Stimulated activated CD8-positive, alpha-beta memory T cell treated with anti-CD3 and anti-CD28 coated beads, Interleukin-4, amount 100 ng/mL, for 1 hour (primary cell): ENCODE measurements at places on chromosomes 11 and 22.

DNA sequence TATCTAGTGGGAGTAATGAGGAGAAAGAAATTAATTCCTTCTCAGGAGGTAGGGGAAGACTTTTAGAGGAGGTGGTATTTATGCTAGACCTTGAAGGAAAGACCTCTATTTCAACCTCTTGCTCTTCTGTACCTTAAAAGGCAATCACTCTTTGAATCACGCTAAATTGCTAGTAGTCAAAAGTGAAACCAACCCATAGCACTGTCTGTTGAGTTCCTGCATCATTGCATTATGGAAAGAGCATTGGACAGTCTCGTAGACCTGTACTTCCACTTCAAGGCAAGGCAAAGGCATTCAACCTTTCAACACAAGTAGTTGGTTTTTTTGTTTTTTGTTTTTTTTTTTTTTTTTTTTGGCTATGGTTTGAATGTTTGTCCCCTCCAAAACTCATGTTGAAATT, 770.4 kb downstream of the ETS1 start:
- no peak for DNase-seq

DNA sequence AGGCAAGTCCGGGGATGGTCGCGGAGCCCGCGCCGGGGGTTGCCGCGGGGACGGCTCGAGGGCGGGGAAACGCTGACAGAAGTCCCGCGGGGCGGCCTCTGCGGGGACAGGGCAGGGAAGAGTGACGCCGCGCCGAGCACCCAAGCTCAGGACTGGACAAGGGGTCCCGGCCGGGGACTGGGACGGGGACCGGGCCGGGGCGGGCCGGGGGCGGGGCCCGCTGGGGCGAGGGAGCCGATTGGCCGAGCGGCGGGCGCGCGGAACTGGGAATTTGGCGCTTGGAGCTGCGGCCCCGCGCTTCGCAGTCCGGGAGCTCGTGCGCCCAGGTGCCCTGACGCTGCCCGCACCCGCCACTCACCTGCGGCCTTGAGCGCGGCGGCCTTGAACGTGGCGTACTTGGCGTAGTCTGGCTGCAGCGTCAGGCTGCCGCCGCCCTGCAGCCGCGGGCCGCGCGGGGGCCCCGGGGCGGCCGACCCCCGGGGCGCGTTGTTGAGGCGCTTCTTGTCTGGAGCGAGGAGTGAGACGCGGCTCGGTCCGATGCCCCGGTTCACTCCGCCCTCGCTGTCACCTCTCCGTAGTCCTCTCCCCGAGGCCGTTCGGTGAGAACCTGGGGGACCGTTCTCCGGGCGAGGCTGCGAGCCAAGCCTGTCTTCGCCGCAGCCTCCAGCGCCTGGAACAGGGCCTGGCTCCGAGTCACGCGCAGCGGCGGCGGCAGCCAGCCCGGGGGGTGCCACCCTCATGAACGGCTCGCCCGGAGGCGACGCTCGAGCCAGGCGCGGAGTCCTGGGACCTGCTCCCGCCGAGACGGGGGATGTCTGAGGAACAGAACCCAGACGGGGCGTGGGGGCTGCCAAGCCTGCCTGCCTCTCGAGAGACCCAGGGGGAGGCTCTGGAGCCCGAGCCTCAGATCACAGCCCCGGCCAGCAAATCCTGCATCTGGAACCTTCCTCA, 4.5 kb downstream of the SHISA8 start:
- DNase-seq, result no peak

DNA sequence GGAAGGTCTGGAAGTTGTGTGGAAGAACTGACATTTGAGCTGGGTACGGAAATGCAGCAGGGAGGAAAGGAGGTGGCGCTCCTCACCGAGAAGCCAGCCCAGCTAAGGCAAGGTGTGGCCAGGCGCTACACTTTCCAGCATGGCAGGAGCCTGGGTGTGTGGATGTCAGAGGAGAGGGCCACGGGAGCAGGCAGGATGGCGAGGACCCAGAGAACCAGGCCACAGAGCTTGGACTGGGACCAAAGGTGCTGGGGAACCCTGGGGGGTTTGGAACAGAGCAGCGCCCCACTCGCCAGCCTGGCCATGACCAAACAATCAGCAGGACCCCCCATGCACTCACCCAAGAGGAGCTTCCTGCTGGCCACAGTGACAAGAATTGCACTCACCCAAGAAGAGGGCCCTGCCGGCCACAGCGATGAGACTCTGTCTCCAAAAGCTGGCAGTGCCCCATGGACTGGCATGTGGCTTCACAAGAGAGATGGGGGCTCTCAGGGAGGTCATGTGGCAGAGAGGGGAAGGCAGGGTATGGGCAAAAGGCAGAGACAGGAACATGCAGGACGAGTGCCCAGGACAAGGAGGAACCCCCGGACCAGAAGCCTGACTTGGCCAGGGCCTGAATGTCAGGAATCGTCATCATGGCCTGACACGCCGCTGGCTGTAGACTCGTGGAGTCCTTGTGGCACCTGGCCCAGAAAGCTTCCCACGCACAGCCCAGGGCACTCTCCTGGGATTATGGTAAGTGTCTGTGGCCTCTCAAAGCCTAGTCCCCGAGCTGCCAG, 45.4 kb downstream of the IGF2 start:
- no peak for DNase-seq

DNA sequence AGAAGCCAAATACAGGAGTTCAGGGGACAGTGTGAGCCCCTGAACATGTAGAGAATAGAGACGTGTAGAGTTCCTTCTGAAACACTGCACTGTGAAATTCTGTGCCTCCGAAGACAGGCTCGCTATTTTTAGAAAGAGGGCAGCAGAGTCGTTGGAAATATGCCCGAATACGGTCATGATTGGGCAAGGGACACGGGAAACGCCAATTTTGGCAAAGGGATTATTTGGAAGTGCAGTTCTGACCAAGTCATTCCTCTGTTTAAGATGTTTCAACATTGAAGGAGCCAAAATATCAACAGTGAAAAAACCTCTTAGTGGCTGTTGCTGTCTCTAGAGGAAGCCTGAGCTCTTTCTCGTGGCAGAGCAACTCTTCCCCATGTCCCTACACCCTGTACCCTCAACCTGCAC, 9.5 kb upstream of the CBX6 start:
- DNase-seq, result no peak

DNA sequence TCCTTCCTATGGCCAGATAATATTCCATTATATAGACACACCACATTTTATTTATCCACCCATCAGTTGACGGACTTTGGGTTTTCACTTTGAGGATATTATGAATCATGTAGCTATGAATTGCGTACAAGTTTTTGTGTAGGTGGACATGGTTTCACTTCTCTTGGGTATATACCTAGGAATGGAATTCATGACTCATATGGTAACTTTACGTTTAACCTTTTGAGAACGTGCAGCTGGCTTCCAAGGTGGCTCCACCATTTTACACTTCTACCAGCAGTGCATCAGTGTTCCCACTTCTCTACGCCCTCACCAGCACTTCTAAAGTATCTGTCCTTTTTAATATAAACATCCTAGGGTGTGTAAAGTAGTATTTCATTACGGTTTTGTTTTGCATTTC, 112.0 kb downstream of the PLEKHA7 start:
- DNase-seq, result no peak

DNA sequence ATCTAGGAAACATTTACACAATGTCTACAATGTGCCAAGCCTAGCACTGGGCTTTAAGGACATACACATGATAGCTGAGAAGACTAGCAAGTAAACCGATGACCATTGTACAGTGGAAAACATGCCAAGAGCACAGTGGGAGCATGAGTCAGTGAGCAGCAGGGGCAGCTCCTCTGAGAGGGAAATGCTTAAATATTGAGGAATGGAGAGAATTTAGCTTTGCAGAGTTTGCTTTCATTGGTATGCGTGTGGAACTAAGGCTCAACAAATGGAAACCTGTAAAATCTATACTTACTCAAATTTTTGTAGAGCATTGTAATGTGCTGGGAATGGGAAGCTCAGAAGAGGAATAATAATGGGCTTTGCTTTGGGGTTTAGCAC, 282.3 kb downstream of the ST3GAL4 start:
- DNase-seq, result no peak

DNA sequence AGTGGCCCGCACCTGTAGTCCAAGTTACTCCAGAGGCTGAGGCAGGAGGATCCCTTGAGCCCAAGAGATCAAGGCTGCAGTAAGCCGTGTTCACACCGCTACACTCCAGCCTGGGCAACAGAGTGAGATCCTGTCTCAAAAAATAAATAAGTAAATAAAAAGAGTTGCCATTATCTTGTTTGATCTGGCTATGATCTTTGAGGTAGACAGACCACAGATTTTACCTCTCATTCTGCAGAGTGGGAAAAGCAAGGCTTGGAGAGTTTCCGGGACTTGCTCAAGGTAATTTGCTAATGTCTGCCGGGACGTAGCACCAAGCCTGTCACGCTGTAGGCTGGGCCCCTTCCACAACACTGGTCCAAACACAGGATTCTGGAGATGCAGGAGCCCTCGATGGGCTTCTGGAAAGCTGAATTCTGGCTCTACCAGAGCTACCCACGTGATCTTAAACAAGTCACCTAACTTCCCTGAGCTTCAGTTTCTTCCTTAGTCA, 6.8 kb downstream of the GRAP2 start:
- DNase-seq, result no peak

GRCh38 chr11:28529540-28530410, 421.6 kb downstream of the METTL15 start:
- DNase-seq, result no peak

- DNase-seq, result no peak
These were observed 267.0 kb downstream of the TBC1D22A start for GRCh38 chr22:47029244-47030074.

- no peak for DNase-seq
These were observed 8.4 kb downstream of the MSANTD2 start for GRCh38 chr11:124791626-124792341.

GRCh38 chr11:100419518-100419917, 267.6 kb upstream of the ARHGAP42 start:
- DNase-seq, result no peak

GRCh38 chr22:45934659-45935341, 42.2 kb downstream of the WNT7B start:
- no peak for DNase-seq
